Dermis blood vessel endothelial cell (primary cell): ENCODE measurements at places on chromosomes 5 and 9. TPM values are rescaled to one million over a fixed set of nuclear protein-coding genes. Genes with fewer than 3 reads are reported as not detected.

DNA sequence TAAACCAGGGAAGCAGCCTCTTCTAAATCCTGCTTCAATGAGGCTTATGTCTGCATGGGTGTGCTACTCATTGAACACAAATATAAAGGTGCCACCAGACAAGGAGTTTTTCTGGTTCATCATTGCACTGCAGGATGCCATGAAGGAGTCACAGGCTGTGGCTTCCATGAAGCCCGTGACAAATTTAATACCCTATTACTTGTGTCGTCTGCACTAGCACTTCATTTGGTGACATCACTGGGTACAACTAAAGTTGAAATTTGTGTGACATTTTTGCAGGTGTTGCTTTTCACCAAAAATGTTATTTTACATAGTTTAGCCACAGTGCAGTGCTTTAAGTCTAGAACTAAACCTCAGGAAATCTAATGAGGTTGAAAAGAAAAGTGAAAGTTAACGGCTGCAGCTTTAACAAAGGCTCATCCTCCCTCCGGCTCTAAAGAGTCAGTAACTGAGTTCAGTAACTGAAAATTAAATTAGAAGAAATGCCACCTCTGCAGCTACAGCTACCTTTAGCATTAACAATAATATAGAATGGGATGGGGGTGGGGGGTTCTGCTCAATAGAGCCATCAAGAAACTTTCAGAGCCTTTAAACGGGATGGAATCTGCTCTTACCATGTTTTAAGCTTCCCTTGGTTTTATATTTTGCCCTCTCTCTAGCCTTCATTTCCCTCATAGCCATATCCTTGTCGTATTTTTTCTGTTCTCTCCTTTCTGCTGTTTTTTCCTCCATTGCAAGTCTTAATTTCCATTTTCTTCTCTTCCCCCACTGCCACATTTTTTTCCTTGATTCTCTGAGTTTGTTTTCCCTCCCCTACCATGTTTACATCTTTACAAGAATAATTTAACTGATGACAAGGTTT, 233.8 kb upstream of the TMEM161B start:
- DNase-seq = peak; percentile 32

Gene TSC1
- total RNA-seq = 29.8 and 33.4 TPM in 2 replicates

DNA sequence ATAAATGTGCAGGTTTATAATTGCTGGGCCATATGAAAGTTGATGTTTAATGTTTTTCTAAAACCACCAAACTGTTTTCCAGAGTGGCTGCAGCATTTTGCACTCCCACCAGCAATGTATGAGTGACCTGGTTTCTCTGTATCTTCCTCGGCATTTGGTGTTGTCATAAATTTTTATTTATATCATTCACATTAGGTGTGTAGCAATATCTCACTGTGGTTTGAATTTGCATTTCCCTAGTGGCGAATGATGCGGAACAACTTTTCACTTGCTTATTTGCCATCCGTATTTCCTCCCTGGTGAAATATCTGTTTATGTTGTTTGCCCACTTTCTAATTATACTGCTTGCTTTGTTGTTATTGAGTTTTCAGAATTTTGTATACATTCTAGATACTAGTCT, 295.7 kb upstream of the TUT7 start:
- no peak for DNase-seq

- no peak for DNase-seq
These were observed 194.7 kb downstream of the SPATA31D1 start for GRCh38 chr9:82183181-82183860.

DNA sequence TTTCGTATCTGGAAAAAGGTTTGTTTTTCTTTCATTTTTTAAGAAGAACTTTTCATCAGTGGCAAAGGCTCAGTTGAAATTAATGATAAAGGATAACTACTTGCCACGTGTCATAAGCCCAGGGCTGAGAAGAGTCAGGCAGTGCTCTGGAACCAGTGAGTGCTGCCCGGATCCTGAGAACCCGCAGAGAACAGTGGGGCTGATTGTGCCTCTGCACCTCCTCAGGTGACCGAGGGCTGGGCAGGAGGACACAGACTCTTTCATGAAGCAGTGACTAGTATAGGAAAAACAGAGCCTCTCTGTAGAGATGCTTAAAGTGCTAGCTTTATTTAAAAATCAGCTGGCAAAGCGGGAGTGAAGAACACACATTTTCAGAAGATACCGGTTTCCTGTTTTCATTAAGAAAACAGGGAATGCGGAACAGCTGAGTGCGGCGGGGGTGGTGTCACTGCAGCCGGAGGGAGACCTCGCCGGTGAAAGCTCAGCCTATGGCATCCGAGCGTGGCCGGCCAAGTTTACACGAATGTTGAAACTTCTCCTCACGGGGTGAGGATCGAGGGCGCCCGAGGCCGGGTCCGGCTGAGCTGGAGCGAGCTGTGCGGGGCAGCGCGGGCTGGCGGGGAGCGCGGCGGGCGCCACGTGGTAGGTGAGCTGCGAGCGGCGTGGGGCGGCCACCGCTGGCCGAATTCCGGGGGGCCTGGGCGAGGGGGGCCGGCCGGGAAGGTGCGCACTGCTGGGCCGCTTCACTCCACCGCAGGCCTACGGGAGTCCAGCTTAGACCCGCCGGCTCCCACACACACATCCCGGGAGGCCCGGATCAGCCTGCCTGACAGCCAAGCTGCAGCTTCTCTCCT, 134.7 kb upstream of the DMRT1 start:
- peak; percentile 61 for DNase-seq

Gene PTBP3
- total RNA-seq = 40.2 and 70.1 TPM in 2 replicates

Gene ICE1
- total RNA-seq = 33.0 and 37.6 TPM in 2 replicates

Gene SOHLH1
- 0.05 TPM in 1 of 2 replicates, not detected in the other for total RNA-seq

- DNase-seq = no peak
These were observed 147.8 kb downstream of the NNT start for GRCh38 chr5:43750809-43751208.

DNA sequence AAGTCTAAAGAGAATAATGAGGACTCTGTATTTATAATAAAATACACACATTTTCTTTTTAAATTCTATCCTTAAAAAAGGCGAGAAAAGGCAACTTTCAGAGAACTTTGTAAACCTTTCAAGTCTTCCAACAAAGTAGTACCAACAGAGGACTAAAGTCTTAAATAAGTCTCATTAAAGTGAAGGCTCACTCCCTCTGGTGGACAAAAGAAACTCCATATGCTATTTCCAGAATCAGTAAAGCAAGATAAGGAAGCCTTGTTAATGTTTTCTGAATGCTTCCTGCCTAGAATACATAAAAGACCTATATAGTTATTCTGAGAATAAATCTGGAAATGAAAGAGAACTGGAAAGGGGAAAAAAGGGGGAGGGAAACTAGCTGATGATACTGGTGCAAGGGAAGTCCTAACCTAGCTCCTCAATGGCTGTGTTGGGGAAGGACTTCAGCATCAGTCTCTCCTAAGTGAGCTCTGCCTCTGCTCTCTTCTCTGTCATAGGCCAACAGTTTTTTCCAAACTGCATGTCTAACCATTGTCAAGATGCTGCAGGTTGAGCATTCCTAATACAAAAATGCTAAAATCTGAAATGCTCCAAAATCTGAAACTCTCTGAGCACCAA, 7.2 kb downstream of the HMGCS1 start:
- peak; percentile 76 for DNase-seq

GRCh38 chr5:173355561-173355960, 27.3 kb upstream of the STC2 start:
- DNase-seq = no peak

Gene PCBD2
- total RNA-seq = 4.8 and 8.6 TPM in 2 replicates

Gene PCDHA1
- total RNA-seq = 0.17 TPM in 1 of 2 replicates, not detected in the other

- DNase-seq = no peak
These were observed 40.7 kb upstream of the PPP2R2B start for GRCh38 chr5:146919304-146919703.

DNA sequence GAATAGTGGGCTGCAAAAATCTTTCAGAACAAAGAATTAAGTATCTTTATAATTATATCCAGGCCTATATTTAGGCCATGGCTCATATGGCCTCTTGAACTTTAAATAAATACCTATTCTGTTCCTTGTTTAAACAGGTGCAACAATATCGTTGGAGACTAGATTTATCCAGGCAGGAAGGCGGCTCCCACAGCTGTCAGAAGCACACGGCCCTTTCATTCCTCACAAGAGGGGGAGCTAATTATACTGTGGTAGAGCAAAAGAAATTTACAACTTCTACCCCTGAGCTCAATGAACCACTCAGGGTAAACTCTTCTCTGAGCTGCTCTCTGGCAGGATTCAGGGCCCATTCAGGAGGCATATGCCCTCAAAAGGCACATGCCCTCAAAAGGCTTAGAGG, 31.3 kb downstream of the TMEM174 start:
- DNase-seq = no peak

DNA sequence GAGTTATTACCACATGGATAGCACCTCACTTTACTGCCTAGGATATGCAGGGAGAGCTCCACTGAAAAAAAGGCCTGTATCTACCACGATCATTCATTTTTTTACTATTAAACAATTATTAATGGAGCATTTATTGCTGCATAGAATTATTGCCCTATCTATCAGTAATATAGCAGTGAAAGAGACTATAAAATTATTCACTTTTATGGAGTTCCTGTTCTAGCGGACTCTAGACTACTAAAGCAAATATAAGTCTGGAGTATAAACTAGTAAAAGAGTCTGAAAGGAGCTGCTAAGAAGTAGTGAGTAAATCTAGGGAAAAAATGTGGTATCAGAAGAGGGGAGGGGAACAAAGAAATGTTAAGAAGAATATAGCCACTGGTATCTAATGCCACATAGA, 150.4 kb upstream of the CYLC2 start:
- no peak for DNase-seq

Gene COL15A1
- 0.42 and 31.5 TPM in 2 replicates for total RNA-seq

Gene GNAQ
- total RNA-seq = 48.0 and 88.6 TPM in 2 replicates

GRCh38 chr5:81424728-81425127, 30.8 kb upstream of the ACOT12 start:
- DNase-seq = no peak

GRCh38 chr5:9207817-9208418, 338.0 kb downstream of the SEMA5A start:
- peak; percentile 66 for DNase-seq

DNA sequence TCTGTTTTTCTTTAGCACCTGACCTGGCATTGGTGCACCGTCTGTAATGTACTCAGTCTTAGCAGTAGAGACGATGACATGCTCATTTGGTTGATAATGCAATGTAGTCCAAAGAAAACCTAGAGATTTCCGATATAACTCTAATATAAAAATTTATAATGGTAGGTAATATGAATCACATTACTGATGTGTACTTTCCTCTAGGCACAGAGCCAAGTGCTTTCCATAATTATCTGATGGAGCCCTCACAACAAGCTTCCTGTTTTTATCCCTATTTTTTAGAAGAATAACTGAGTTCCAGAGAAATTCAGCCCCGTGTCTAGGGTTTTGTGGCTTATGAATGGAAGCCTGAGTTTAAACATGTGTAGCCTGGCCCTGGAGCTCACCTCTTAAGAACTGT, 53.7 kb downstream of the KDM4C start:
- DNase-seq = peak; percentile 60

GRCh38 chr9:78407636-78408312, 110.8 kb downstream of the PSAT1 start:
- no peak for DNase-seq

DNA sequence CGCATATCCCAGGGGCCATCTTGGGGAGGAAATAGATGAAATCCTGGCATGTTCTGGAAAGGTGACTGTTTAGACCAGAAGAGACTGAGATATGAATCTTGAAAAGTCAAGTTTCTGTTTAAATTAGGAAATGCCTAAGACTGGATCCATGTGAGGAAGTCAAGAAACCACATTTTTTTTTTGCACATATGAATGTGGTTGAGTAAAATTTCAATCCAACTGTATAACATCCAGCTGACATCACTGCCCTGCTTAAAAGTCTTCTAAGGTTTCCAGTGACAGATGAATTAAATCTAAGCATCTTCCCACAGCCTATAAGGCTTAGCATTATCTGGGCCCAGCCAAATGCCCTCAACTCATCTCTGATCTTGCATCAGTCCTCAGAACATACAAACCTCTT, 47.7 kb upstream of the TCERG1 start:
- DNase-seq = no peak

- DNase-seq = no peak
These were observed 220.9 kb downstream of the PAX5 start for GRCh38 chr9:36813154-36813553.

Gene CYLC2
- not detected in 2 replicates for total RNA-seq

Gene SCGB3A1
- total RNA-seq = 0.74 and 0.85 TPM in 2 replicates

Gene NEURL1B
- 6.9 and 26.0 TPM in 2 replicates for total RNA-seq

DNA sequence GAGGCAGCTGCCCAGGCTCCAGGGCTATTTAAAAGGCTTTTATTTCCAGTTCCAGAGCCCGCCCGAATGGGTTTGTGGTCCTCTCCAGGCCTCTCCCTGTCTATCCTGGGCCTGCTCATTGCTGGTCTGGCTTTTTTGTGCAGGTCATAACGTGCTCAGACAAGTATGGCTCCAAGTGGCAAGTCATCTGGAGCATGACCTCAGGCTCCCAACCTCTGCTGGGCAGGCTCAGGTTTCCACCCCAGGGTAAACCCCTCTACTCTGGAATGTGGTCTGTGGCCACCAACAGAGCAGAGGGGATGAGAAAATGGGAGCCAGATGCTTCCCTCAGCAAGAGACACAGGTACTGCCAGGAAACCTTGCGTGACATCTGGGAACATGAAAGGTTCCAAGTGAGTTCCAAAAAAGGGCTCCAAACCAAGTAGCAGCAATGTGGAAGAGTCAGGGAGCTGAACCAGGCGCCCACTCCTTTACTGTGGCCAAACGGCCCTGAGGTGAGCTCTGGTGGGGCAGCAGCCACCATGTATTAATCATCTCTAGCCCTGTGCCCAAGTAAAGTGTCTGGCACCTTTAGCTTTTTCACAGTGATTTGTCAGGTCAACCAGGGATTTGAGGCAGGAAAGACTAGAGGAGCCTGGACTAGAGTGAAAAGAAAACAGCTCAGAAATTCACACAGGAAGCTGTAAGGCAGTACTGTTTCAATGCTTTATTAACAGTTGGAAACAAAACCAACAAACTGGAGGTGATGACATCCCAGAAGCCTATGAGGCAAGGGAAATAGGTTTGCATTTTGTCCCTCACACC, 25.7 kb downstream of the PCDHGC5 start:
- no peak for DNase-seq

Gene IFT74
- total RNA-seq = 7.8 and 12.1 TPM in 2 replicates

GRCh38 chr5:71732011-71732410, 12.9 kb downstream of the CARTPT start:
- no peak for DNase-seq

DNA sequence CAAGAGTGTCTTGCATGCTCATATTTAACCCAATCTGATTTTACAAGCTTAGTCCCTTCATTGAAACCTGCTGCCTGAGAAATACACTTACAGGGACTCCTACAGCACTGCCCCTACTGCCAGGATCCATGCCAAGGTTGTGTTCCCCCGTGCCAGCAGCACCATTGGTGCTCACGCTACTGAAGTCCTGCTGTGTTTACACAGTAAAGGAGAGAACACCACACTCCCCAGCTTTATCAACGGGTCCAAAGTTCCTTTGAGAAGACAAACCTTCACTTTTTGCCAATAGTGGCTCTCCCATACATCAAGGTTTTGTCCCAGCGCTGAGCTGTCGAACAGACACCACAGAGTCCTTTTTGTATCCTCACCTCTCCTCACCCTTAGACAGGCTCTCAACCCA, 155.1 kb upstream of the WWC1 start:
- no peak for DNase-seq

Gene CENPP
- 2.9 and 3.3 TPM in 2 replicates for total RNA-seq

DNA sequence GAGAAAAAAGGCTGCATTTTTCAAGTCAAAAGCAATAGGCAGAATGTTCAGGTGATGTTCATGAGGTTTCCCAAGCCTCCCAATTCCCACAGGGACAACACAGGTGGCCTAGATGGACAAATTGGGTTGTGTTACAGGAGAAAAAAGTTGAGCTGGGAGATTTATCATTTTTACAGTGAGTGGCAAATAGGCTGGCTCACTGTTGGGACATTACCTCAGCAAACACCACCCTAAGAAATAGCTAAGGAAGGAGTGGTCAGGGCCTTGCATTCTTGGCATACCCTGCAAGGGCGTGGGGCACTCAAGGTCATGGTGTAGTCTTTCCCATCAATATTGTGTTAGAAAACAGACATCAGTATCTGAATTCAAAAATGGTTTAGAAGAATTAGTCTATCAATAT, 23.3 kb upstream of the CPLANE1 start:
- peak; percentile 21 for DNase-seq
